ENCODE measurements at places on chromosomes 2 and 18.

GRCh38 chr2:1995987-1996386 lies 251.7 kb upstream of the PXDN start:
- DNase-seq: no peak

DNA sequence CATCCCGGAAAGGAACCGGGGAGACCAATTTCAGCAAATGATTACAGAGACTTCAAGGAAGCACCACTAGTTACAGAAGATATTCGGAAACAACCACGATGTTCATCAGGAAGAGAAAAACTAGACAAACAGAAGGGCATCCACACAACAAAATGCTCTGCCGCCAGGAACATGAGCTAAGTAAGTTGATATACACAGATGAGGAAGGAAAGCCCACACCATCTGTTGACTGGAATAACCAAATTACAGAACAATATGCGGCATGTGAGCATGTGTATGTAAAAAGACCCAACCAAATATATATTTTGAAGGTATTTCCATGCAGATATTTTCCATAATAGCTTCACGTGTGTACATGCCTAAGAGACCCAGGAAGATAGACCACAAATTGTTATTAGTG lies 47.0 kb downstream of the ACKR3 start:
- no peak for DNase-seq

- no peak for DNase-seq
Observed at GRCh38 chr2:157751462-157752058, 122.9 kb upstream of the ACVR1C start.

DNA sequence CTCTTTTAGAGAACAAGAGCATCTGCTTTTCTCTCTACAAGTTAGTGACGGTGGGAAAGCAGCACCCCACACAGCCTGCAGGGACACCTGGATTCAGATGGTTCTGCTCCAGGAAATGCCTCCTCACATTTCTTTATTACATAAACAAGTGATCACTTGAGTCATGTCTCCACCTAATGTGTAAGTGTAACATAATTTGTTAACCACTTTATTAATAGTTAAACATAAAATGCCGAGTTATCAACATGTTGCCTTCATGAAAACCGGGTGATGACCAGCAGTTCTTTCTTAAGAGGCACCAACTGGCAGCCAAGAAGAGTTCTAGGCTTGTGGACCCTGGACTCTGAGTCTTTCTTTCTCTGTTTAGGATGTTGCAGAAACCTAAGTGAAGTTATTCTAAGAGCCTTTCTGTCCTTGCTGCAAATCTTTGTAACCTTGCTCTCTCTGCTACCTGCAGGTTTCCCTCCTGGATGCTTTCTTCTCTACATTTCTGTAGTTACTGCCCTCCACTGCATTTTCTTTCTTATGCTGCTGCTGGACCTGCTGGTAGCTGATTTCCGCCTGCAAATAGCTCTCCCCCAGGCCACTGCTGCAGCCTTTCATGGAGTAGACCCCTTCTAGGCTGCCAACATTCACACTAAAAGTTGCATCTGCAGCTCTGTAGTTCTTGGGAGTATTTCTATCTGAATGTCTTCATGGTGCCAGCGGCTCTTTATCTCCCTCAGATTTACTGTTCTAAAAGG lies 24.3 kb downstream of the UPP2 start:
- DNase-seq: no peak

DNA sequence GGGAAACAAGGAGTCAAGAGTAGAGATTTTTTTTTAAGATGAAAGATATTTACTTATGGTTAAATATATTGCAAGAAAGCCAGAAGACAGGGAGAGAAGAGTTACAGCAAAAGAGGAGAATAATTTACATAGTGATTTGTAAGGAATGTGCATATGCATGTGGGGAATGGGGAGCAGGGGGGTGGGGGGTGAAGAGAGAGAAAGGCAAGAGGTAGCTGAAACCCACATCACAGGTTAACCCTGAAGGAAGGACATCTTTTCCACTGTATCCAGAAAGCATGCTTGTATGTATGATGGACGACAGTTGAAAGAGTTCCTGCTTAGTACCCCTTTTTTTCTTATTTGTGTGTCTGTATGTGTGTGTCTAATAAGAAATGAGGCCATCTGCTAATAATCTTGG lies 371.9 kb downstream of the RAD51AP2 start:
- no peak for DNase-seq

- DNase-seq: no peak
Observed at GRCh38 chr2:211802666-211803065, 735.9 kb downstream of the ERBB4 start.

DNA sequence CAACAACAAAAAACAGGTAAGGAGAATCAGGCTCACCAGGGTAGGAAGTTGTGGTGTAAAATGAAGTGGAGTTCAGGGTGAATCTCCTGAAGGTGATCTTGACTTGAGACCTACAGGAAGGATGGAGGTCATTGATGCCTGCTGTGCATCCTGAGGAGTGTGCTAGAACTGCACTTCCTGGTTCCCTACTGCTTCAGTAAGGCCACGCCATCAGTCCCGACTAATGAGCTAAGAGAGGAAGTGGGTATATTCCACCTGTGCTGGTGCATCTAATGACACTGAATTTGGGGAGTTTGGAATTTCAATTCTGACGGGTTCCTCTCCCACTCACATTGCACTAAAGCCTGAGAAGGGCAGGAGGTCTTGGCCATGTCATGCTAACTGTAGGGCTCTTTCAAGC lies 349.3 kb upstream of the SLC14A2 start:
- no peak for DNase-seq

DNA sequence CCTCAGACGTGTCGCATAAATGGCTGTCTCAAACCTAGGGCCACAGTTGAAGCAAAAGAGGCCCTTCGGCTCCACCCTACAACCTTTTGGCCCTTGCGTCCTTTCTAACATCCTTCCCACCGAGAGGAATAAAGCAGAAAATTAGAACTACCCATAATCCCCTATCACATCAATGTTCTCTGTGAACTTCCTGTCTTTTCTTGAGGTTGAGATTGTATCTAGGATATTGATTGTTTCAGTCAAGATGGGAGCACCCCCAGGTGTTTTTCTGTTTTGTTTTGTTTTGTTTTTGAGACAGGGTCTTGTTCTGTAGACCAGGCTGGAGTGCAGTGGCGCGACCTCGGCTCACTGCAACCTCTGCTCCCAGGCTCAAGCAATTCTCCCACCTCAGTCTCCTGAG lies 23.6 kb downstream of the INPP5D start:
- DNase-seq: no peak

All from stimulated activated CD4-positive, alpha-beta T cell treated with anti-CD3 and anti-CD28 coated beads, TNF-alpha, amount 100 ng/mL, for 1 hour (primary cell).